Fibroblast of lung (primary cell): ENCODE measurements at places on chromosomes 4 and X.

DNA sequence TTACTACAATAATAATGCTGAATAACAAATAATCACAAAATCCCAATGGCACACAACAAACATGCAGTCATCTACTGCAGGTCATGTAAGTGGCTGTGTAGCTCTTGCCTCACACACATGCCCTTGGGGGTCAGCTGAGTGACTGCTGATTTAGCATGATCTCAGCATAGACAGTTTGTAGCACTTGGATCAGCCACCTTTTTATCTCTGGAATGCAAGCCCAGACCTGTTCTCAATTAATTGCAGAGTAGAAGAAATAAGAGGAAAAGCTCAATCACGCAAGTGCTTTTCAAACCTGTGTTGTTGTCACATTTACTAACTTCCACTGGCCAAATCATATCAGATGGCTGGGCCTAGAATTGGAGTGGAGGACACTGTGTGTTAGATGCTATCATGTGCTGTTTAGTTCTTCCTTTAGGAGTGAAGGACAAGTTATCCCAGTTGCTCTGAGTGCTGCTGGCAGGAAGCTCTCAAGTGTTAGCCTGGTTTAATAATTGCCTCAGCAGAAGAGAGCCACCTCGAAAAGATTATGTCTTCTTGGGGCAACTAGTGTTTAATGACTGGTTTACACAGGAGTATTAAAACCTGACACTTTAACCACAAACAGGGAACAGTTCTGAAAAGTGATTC, 128.3 kb upstream of the EPHA5 start:
- DNase-seq, result peak; percentile 13

GRCh38 chr4:186554539-186554913, 841 bp downstream of the MTNR1A start:
- peak; percentile 23 for DNase-seq

DNA sequence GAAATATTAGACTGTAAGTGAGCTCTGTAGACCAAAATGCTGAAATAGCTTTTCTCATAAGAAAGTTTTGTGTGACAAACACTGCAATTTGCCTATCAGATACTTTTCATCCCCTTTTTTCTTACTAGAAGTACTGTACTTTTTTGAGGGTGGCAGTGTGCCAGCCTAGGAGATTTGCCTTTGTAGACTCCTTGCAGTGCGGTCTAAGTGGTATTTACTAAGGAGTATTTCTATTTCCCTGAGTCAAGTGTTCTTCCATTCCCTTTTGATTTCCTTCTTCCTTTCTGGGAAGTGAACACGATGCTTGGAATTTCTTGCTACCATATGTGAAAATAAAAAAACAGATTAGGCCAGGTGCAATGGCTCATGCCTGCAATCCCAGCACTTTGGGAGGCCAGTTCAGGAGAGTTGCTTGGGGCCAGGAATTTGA, 34.6 kb downstream of the PDLIM5 start:
- DNase-seq, result no peak

DNA sequence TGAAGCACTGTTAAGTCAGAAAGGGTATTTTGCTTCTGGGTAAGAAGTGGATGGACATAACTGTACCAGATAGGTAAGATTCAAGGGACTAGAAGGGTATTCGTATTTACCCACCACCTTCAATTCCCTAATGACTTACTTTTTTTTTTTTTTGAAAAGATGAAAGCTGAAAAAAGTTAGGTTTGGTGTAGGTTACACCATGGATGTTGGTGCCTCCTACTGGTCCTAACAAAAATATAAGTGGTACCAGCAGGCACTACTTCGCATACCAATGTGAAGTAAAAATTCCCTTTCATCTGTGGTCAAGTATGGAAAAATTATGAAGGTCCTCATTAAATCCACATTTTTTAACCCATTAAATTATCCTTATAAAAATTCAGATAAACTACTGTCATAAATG, 7.2 kb downstream of the ANKRD17 start:
- DNase-seq, result no peak

GRCh38 chr4:90093526-90093925, 33.7 kb upstream of the CCSER1 start:
- DNase-seq, result no peak

DNA sequence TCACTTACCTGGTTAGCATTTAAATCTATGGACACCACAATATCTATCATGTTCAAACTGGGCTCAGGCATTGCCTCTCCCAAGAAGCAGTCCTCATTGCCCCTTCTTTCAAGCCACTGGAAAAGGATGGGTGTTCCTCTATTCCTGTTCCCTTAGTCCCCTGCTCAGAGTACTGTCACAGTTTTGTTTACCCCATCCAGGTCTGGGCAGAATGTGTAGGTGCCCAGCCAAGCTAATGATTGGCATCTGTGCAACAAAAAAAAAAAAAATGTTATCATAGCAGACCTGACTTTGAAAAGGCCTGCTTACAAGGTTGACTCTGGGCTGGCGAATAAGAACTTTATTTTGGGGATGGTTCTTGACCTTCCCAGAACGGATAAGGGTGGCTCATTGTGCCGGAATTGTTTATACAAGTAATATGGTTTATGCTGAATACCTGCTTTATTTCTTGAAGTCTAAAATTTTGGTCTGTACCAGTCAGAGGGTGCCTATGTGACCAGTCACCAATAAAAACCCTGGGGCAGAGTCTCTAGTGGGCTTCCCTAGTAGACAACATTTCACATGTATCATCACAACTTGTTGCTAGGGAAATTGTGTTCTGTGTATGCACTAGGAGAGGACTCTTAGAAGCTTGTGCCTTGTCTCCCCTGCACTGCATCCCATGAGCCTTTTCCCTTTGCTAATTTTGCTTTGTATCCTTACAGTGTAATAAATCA, 47.9 kb downstream of the JADE3 start:
- DNase-seq, result no peak

DNA sequence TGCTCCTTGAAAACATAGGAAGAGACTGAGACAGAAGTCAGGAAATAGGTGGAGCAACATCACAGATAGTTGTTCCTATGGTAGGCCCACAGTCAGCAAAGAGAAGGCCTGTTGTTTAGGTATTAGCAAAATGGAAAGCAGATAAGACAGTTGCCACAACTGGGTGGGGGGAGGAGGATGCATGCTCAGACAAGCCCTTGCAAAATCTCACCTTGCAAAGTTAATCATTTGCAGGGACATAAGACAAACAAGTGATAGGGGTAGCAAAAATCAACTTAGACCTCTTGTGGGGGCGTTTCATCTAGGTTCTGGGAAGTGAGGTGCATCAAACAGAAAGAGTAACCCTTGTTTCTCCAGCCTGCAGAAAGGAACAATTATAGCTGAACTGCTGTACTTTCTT, 30.7 kb downstream of the SERPINA7 start:
- no peak for DNase-seq

DNA sequence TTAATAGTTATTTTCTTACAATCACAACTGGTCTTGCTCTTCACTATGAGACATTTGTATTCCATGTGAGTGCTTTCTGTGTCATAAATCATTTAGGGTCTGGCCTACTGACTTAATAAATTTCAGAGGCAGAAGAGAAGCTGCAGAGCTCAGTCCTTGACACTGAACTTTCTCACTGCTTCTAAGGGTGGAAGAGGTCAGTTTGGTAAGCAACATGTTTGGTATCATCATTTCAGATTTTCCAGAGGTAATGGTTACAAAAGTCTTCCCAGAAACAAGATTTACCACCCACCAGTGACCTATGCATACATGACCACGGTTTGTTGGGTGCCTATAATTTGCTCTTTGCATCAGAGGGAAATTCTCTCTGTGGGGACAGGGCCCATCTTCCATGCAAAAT, 148.6 kb downstream of the NR3C2 start:
- DNase-seq, result no peak

- no peak for DNase-seq
Observed at GRCh38 chr4:1490011-1490653, 83.9 kb upstream of the NKX1-1 start.

DNA sequence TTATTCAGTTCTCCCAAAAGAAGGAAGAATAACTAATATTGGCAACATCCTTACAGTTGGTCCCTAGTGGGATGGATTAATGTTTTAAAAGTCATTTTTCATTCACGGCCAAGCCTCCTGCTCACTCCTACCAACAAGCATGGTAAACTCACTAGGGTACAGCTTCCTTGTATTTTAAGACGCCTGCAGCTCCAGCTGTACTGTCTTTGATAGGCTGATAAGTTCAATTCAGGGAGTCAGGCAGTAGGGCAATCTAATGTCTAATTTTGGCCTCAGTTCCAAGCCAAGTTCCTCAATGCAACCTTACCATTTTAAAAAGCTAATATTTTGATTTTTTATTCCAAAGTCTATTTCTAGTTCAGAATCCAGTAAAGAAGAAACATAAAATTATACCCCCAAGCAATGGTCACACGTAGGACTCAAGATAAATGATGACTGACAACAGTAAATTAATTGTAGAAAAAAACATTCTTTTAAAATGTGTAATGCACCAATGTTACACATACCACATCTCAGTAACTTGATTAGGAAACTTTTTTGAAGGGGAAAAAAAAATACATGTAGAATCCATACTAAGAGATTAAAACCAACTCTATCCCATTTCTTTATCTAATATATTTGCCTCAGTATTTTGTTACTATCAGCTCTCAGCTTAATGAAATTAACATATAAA, 9.3 kb downstream of the LCORL start:
- DNase-seq, result peak; percentile 7

DNA sequence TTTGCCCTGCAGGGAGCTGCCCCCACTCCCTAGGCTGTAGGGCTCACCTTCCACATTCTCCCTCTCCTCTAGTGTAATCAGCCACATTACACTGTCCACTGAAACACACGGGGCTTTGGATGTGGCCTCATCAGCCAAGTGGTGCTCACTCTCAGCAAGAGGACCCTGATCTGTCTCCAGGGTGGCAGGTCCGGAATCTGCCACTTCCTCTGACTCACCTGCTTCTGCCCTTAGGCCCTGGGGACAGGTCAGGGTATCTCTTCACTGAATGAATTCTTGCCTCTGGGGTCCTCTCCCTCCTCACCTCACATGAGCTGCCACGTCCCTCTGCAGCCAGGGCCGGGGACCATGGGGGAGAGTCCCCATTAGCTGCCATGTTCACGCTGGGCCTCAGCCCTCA, 15.9 kb downstream of the ZNF41 start:
- DNase-seq, result no peak

- DNase-seq, result no peak
Observed at GRCh38 chrX:44167116-44167515, 176.4 kb downstream of the EFHC2 start.

GRCh38 chr4:4289597-4289940, 385 bp downstream of the LYAR start:
- DNase-seq, result no peak

DNA sequence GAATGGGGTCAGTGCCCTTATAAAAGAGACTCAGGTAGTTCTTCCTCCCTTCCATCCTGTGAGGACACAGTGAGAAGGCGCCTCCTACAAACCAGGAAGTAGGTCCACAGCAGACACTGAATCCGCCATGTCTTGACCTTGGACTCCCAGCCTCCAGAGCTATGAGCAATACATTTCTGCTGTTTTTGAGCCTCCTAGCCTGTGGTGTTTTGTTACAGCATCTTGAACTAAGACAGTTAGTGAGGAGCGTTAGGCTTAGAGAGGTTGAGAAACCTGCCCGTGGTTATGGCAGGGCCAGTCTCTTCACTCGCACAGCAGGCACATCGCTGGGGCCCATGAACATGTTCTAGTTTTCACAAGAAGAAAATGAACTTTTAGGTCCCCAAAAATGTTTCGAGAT, 19.7 kb downstream of the SHROOM2 start:
- no peak for DNase-seq

- no peak for DNase-seq
Observed at GRCh38 chr4:7169134-7169533, 23.2 kb upstream of the SORCS2 start.

DNA sequence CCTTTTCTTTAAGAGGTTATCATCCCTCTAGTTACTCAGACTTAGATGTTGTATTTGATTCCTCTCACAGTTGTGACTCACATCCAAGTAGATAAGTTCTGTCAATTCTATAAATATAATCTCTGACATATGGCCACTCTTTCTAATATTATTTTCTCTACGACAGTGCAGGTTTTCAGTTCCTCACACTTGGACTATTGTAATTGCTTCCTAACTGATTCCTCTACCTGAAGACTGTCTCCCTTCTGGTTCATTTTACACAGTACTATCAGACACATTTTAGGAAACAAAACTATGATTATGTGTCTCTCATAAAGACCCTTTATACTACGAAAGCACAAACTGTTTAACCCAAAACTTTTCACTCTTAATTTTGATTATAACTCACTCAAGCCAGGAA, 31.3 kb upstream of the GNRHR start:
- no peak for DNase-seq

GRCh38 chr4:85455942-85456341, 19.0 kb upstream of the ARHGAP24 start:
- no peak for DNase-seq

GRCh38 chr4:112451831-112452230, 64.1 kb downstream of the NEUROG2 start:
- DNase-seq, result no peak

GRCh38 chr4:143773998-143774895, 73.8 kb upstream of the FREM3 start:
- peak; percentile 44 for DNase-seq

DNA sequence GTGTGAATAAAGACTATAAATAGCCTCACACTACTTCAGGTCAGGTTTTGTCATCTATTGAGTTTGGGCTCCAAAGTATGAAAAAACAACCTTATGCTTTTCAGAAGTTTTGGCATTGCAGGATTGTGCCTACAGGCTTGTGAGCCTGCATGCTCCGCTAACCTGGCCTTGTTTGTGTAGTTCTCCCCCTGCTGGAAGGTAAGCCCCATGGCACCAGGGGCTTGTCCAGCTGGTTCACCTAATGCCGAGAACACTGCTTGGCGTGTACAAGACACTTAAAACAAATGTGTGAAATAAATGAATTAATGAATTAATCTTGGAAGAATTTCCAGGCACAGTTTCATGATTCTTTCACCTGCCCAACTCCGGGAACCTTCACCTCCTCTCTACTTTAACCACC, 1.8 kb upstream of the HSD17B10 start:
- DNase-seq, result peak; percentile 66

DNA sequence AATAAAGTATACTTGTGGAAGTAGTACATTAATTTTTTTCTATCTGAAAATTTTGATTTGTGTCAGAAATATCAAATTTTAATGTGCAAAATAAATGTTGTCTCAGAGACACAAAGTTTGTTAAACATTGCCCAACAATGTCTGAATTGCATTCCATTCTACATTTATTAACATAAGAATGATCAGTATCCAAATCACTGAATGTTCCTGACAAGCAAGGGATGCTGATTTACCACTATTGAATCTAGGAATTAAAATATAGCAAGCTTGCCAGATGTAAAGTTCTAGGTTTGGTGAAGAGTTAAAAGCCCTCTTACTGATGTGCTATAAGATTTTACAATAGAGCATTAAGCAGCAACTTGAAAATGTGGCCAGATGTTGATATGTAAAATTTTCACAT, 489.2 kb upstream of the CTSO start:
- DNase-seq, result peak; percentile 23

DNA sequence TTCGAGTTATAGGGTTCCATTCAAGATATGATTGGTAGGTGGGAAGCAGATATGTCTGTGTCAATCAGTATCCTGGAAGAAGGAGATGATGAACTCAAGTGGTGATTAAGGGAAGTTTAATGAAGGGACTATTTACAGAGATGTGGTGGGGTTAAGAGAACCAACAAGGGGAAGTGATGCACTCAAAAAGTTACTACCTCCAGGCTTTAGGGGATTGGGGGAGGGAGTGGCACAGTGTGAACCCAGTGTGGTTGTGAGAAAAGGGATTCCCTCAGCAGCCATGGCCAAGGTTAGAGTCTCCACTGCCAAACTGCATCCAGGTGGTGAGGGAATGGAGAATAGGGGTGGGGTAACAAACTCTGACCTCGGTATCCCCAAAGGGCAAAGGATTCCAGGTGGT, 27.9 kb downstream of the PKD2 start:
- DNase-seq, result no peak
